ENCODE measurements at places on chromosomes 3 and 15.

DNA sequence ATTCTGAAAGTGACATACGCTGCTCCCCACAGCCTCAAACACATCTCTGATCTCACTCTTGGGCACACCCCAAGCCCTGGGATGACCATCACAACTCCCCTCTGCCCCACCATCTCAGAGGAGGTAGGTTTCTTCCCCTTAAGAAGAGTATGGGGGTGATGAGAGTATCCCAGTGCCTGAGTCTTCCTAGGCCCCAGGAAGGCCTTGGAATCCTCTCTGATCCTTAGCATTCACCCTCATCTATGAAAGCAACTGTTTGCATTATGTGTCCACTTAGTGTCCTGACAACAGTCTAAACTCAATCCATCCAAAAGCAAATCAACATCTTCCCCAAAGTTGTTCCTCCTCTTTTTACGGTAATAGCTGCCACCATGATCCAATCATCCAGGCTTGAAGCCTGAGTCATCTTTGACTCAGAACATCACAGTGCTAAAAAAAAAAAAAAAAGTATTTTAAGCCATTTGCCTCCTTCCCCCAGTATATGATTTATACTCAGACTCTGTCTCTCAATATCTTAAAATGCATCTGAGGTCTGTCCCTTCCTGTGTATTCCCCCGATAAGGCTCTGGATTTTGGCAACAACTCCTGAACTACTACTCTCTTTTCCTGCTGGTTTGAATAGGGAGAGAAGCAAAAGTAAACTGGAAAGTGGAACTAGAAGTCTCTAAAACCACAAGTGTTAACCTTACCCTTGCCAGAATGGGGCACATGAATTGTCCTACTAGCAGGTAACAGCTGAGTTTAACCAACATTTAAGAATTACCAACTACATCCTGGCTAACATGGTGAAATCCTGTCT is 22.5 kb downstream of the POPDC2 start:
- H3K36me3 ChIP-seq, result no peaks in the 10 kb centered on the region
- DNase-seq, result no peak
- H3K27ac ChIP-seq, result peak overlapping the region; percentile 53
- no peaks in the 10 kb centered on the region for H3K27me3 ChIP-seq

- H3K27ac ChIP-seq, result no peak overlapping the region
- H3K27me3 ChIP-seq, result peaks cover 17% of the 10 kb centered on the region
- DNase-seq, result no peak
- H3K4me3 ChIP-seq, result no peak overlapping the region
- H3K4me1 ChIP-seq, result no peaks in the 10 kb centered on the region
- H3K36me3 ChIP-seq, result no peaks in the 10 kb centered on the region
Observed at GRCh38 chr15:31857194-31857593, 173.1 kb upstream of the CHRNA7 start.

DNA sequence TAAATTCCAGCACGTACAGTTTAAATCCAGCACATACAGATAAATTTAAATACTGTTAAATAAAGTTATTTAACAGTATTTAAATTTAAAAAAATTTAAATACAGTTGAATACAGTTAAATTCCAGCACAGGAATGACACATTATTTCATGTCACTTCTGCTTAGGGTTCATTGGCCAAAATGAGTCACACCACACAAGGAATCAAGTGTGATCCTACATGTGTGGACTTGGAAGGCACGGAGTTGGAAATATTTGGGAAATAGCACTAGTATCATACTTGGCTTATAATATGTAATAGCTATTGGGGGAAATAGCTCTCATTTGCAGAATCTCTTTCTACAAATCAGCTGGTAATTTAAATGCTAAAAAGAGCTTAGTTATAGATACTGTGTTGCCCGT is 10.6 kb downstream of the RAB7A start:
- no peak overlapping the region for H3K4me3 ChIP-seq
- no peaks in the 10 kb centered on the region for H3K27me3 ChIP-seq
- peaks cover 61% of the 10 kb centered on the region for H3K36me3 ChIP-seq
- peak overlapping the region; percentile 53 for H3K27ac ChIP-seq
- DNase-seq, result no peak
- peaks cover 26% of the 10 kb centered on the region for H3K4me1 ChIP-seq

DNA sequence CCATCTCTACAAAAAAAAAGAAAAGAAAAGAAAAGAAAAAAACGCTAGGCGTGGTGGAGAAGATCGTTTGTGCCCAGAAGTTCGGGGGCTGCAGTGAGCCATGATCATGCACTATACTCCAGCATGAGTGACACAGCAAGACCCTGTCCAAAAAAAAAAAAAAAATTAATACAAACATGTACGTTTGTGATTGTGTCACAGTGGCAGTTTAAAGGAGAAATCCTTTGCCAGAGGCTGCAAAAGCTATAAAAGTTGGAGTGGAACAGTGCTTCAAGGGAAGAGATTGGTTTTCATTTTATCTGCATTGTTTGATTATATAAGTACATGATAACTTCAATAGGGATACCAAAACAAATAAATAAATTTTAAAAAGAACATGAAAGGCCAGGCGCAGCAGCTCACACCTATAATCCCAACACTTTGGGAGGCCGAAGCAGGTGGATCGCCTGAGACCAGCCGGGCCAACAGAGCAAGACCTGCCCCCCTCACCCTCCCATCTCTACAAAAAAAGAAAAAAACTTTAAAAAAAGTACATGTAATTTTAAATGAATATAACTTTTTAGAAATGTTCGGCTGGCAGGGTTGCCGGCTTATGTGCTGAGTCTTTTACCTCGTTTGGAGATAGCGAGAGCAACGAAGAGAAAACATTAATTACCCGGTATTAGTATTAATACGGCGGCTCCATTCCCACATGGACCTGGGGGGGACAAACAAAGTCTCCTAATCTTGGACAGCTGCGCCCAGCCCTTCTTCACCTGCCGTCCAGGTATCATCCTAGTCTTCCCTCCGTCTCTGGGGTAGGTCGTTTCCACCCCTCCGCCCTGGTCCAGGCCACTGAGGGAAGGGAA is 573 bp upstream of the DIS3L start:
- DNase-seq, result no peak
- peak overlapping the region; percentile 65 for H3K4me3 ChIP-seq
- no peaks in the 10 kb centered on the region for H3K27me3 ChIP-seq
- peaks cover 25% of the 10 kb centered on the region for H3K4me1 ChIP-seq

DNA sequence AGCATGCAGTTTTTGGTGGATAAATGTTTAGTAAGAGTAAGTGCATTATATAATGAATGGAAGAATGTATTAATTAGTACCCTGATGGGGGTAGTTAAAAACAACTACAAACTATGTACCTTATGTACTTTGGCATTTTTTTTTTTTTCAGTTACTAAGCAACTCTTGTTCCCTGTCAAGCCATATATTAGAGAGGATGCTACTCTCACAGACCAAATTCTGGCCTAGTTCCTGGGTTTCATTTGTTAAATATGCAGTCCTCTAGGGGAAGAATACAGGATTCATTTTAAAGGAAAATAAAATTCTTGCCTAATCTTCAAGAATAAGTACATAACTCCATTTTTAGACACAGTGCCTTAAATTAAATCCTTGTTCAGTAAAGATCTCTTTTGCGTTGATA is 16.9 kb downstream of the FAM98B start:
- no peaks in the 10 kb centered on the region for H3K4me1 ChIP-seq
- DNase-seq, result no peak

DNA sequence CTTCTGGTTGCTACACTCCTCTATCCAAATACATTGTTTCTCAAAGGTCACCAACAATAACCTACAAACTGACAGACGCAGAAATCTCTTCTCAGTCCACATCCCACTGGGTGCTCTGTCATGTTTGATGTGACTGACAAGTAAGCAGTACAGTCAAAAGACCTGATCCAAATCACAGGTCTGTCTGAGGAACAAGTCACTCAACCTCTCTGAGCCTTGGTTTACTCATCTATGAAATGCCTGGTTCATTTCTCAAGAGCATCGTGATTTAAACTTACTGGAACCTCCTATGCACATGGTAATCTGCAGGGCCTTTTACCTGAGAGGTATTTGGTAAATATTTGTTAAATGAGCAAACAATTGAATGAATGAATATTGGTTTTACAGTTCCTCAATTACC is 5.5 kb downstream of the LRRC31 start:
- H3K27ac ChIP-seq, result no peak overlapping the region
- no peak overlapping the region for H3K4me3 ChIP-seq
- DNase-seq, result no peak

DNA sequence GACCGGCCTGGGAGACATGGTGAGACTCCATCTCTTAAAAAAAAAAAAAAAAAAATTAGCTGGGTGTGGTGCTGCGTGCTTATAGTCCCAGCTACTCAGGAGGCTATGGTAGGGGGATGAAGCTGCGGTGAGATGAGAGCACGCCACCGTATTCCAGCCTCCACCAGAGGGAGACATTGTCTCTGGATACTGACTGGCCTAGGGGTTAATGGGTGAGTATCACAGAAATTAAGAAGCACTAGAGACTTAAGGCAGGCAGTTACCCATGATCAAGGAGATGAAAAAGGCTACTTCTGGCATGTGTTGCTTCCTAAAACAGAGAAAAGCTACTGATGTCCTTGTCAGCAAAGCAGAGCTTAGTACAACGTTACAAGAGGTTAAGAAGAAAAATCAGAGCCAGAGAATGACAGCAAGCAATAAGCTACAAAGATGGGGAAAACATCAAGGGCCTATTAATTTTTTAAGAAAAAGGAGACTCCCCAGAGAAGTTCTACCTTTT is 8.6 kb downstream of the TFRC start:
- no peak overlapping the region for H3K4me3 ChIP-seq
- H3K27ac ChIP-seq, result no peak overlapping the region
- peaks cover 3% of the 10 kb centered on the region for H3K4me1 ChIP-seq
- H3K36me3 ChIP-seq, result peaks cover 91% of the 10 kb centered on the region

DNA sequence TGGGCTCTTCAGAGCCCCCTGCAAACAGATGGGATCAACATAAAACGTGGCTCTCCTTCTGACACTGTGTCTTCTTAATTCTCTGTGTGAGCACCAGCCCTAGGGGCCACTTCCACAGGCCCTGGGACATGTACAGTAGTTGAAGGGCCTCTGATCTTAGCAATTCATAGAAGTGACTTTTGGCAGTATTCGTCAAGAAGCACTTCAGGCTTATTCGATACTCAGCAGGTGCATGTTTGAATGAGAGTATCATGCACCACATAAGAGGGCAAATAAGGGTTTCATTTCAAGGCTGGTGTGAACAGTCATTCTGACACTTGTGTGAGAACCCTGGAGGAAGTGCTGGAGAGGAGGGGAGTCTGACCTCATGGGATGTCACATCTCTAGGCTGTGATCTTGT is 113.9 kb downstream of the GABRG3 start:
- H3K4me3 ChIP-seq, result no peak overlapping the region
- H3K4me1 ChIP-seq, result no peaks in the 10 kb centered on the region
- no peaks in the 10 kb centered on the region for H3K36me3 ChIP-seq

DNA sequence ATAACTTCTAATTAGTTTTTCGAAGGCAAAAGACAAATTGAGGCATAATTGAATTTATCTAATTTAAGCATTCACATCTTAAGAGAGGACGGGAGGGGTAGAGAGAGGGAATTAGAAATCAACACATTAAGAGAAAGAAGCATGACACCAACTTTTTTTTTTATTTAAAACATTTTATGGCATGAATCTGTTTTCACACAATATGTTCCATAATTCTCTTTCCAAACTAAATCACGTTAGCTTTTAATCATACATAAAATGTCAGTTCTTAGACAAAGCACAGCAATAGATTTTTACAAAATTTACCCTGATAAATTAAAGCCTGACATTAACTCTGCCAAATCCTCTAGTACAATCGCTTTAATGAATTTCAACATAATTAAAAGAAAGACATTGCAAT is 600.8 kb upstream of the ROBO1 start:
- DNase-seq, result no peak
- no peak overlapping the region for H3K4me3 ChIP-seq
- no peaks in the 10 kb centered on the region for H3K4me1 ChIP-seq
- H3K27me3 ChIP-seq, result no peaks in the 10 kb centered on the region
- no peak overlapping the region for H3K27ac ChIP-seq

GRCh38 chr3:126104028-126104635 is 20.2 kb upstream of the SLC41A3 start:
- H3K36me3 ChIP-seq, result no peaks in the 10 kb centered on the region
- no peak overlapping the region for H3K4me3 ChIP-seq
- DNase-seq, result no peak
- H3K4me1 ChIP-seq, result no peaks in the 10 kb centered on the region

DNA sequence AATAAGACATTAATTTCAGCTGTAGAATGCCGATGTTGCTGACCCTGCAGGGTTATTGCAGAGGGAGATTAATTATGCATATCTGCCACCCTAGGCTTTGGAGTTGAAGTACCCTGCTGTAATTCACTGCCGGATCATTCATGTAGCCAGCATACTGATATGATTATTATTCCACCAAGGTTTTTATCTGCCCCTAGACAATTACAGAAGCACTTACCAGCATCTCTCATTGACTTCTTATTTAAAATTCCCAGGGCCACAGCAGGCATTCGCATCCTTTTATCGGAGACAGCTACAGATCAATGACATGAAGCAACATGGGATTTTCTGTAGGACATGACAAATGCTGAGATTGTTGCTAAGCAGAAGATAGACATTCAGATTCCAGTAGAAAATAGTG is 31.3 kb downstream of the IL1RAP start:
- peaks cover 15% of the 10 kb centered on the region for H3K4me1 ChIP-seq
- H3K27ac ChIP-seq, result no peak overlapping the region
- DNase-seq, result no peak
- no peaks in the 10 kb centered on the region for H3K27me3 ChIP-seq
- H3K4me3 ChIP-seq, result no peak overlapping the region

- no peaks in the 10 kb centered on the region for H3K27me3 ChIP-seq
- H3K4me1 ChIP-seq, result peaks cover 20% of the 10 kb centered on the region
- H3K27ac ChIP-seq, result peak within 1 kb of the TSS; percentile 93
- DNase-seq, result peak; percentile 90
- H3K4me3 ChIP-seq, result peak within 1 kb of the TSS; percentile 83
- peaks cover 28% of the 10 kb centered on the region for H3K36me3 ChIP-seq
Observed at GRCh38 chr15:50908209-50909009, at the start of gene AP4E1. TSS of gene AP4E1 (plus strand) at chr15:50908683. CDS start at chr15:50908779, 96 bp downstream.

DNA sequence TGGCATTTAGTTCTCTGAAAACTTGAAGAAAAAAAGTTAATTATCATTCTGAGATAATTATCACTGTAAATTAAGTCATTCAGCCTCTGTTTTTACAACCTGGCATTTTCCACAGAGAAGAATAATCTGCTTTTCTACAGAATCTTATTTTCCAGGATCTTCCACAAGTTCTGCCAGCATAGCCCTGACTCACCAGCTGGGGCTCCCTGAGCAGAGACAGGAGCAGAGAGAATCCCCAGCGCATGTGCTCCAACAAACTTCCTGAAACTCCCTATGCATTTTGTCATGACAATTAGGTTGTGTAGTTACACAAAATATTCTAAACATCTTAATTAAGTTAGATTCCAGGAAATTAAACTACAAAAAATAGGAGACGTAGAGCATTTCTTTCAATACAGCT is 32.1 kb upstream of the TMEM207 start:
- H3K4me1 ChIP-seq, result peaks cover 7% of the 10 kb centered on the region
- DNase-seq, result no peak
- no peak overlapping the region for H3K27ac ChIP-seq

GRCh38 chr3:195023576-195023975 is 247.4 kb downstream of the XXYLT1 start:
- H3K27ac ChIP-seq, result no peak overlapping the region
- H3K4me3 ChIP-seq, result no peak overlapping the region
- no peaks in the 10 kb centered on the region for H3K36me3 ChIP-seq
- H3K4me1 ChIP-seq, result no peaks in the 10 kb centered on the region

- H3K4me3 ChIP-seq, result no peak overlapping the region
- no peaks in the 10 kb centered on the region for H3K36me3 ChIP-seq
- no peak for DNase-seq
- no peaks in the 10 kb centered on the region for H3K27me3 ChIP-seq
Observed at GRCh38 chr3:72533591-72534473, 314.4 kb downstream of the SHQ1 start.

- no peaks in the 10 kb centered on the region for H3K36me3 ChIP-seq
- H3K27ac ChIP-seq, result no peak overlapping the region
- no peak overlapping the region for H3K4me3 ChIP-seq
- no peaks in the 10 kb centered on the region for H3K27me3 ChIP-seq
Observed at GRCh38 chr3:170440344-170440743, 21.7 kb downstream of the CLDN11 start.

Data from RWPE2 (cell line).